ENCODE measurements at places on chromosomes 5 and 9.

DNA sequence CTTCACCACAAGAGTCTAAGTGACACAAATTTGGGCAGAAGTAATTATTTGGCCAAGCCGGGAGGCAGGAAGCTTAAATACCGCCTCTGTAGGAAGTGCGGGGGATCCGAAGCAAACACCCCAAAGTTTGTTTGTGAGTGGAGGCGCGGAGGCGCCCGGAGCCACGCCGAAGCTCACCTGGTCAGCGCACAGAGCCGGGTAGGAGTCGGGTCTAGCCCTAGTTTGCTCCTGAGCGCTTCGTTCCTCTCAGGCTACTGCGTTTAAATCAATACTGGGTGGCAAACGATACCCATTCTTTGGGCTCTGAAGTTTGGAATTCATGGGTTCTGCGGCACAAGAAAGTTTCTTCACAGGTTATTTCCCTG lies 855 bp downstream of the MCC start:
- no peak for DNase-seq

DNA sequence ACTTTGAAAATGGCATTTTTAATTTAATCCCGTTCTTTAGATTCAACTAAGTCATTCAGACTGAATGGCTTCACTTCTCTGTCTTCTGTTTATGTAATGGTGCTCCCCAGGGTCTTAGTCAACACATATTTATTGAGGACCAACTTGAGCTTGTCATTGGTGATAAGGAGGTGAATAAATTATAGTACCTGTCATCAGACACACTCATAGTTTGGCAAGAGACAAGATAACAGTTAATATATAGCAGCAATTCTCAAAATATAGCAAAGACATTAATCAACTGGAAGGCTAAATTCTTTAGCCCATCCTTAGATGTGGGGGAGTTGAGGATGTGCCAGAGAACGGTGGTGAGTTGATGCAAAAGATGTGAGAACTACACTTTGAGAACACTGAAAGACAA lies 78.4 kb downstream of the MACIR start:
- DNase-seq, result no peak

- no peak for DNase-seq
Observed at GRCh38 chr5:66322786-66323528, 178.9 kb downstream of the SREK1 start.

GRCh38 chr5:101080462-101081240 lies 177.6 kb upstream of the ST8SIA4 start:
- DNase-seq, result no peak

DNA sequence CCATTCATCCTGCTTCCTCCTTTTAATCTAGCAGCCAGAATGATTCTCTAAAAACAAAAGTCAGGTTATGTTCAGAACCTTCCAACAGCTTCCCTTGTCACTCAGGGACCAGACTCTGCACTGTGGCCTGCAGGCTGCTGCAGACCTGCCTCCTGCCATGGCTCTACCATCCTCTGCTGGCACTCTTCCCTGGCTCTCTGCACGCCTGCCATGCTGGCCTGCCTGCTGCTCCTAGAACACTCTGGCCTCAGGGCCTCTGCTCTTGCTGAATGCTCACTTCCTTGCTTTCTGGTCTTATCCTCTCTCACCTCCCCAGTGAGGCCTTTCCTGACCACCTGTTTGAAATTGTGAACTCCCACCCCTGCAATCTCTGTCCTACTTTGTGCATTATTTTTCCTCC lies 149.4 kb downstream of the CD180 start:
- DNase-seq, result no peak

GRCh38 chr5:43000111-43000840 lies 39.8 kb downstream of the ANXA2R start:
- DNase-seq, result no peak
